Stimulated activated CD8-positive, alpha-beta memory T cell treated with anti-CD3 and anti-CD28 coated beads, Interleukin-2, amount 100 ng/mL, for 1 hour (primary cell): ENCODE measurements at places on chromosomes 3 and 15.

DNA sequence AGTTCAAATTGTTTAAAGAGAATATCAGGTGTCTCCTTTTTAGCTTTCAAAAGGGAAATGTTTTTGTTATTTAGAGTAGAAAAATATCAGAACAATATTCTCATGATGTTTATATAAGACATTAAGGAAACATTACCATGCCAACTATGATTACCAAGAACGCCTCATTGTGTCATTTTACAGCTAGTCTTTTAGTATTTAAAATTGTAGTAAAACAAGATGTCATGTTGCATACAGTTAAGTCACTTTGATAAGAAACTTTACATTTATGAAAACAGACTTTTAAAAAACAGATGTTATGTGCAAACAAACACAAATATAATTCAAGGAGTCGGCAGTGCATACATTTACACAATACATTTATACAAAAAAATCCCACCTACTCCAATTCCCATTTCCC is 4.4 kb downstream of the PLSCR4 start:
- DNase-seq, result no peak

DNA sequence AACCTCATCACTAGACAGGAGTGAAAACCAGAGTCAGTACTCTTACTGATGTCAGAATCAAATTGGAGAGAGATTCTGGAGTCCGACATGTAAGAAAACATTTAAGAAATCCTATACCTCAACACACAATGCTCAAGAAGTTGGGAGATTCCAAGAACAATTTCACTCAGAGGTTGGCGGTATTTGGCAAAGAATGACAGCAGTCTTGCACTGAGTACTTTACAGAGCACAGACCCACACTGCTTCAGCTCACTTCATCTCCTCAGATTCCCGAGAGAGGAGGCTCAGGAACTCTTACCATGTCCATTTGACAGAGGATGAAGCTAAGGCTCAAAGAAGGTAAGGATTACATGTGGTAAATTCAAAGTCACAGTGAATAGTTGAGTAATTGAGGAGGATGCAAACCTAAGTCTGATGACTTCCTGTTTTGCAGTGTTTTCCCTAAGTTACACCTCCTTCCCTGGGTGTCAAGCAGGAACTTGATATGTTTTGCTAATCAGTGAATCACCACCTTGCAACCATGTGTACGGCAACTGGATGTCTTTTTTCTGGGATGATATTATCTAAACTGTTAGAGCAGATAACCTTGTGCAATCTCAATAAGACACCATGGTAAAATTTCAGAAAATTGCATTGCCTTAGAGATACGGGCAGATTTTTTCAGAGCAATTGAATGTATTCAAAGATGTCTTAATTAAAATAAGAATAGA is 61.3 kb upstream of the MME start:
- no peak for DNase-seq

DNA sequence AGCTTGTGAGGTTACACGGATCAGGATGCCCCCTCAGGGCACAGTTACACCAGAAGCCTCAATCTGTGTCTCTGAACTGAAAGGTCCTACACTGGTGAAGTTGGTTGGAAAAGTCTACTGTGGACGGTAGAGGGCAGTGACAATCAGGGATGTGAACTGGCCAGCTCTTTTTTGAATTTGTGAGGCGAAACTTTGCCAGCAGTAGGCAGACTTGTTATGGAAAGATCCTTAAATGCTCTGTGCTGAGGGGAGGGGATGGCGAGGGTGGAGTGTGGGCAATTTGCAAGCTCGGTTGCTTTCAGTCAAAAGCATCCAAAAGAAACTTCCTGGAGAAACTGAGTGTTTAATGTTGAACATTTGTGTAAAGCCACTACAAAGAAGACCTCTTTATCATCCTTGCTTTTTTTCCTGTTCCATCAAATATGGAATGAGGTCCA is 127.4 kb upstream of the ABHD17C start:
- no peak for DNase-seq

- DNase-seq, result no peak
Observed at GRCh38 chr3:108511055-108511454, 659 bp upstream of the MYH15 start.

- no peak for DNase-seq
Observed at GRCh38 chr3:182393830-182394367, 399.4 kb upstream of the ATP11B start.

DNA sequence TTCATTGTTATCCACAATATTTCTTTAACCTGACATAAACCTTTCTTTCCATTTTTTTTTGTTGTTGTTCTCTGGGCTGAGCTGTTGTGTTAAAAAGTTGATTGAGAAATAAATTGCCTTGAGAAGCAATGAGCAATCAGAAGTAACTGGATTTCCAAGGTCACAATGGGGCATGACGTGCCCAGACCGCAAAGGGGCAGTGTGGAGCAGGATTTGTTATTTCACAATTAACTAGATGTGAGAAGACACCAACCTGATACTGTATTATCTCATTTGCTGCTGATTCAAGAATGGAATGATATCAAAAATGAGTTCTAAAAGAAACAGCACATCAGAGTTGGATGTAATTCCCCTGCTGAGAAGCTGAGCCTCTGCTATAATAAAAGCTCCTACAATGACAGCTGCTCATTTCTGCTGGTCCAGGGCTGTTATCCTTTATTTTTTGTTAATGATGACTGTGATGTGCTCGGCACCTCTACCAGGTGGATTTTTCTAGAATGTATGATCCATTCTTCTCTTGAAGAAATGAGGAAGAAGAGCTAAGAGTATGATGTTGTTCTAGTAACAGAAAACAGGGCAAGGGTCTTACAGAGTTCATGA is 28.1 kb downstream of the CPNE4 start:
- no peak for DNase-seq

DNA sequence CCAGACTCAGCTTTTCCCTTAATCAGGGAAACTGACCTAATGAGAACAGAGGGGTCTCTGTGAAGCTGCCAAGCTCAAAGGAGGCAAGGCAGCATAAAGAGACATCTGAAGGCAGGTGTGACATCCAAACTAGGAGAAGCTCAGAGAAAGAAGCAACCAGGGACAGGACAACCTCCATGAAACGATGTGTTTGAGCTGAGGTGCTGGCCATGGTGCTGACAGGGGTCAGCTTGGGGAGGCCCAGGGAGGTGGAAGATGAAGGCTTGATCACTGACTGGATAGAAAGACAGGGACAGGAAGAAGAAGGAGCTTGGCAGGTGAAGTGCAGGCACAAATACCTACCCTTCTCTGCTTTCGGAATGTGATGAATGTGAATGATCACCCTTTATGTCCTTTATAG is 179.5 kb upstream of the NSMCE3 start:
- DNase-seq, result no peak

GRCh38 chr3:45525146-45525919 is 69.2 kb upstream of the LIMD1 start:
- DNase-seq, result no peak

GRCh38 chr15:95536638-95537037 is 793.9 kb upstream of the NR2F2 start:
- no peak for DNase-seq

DNA sequence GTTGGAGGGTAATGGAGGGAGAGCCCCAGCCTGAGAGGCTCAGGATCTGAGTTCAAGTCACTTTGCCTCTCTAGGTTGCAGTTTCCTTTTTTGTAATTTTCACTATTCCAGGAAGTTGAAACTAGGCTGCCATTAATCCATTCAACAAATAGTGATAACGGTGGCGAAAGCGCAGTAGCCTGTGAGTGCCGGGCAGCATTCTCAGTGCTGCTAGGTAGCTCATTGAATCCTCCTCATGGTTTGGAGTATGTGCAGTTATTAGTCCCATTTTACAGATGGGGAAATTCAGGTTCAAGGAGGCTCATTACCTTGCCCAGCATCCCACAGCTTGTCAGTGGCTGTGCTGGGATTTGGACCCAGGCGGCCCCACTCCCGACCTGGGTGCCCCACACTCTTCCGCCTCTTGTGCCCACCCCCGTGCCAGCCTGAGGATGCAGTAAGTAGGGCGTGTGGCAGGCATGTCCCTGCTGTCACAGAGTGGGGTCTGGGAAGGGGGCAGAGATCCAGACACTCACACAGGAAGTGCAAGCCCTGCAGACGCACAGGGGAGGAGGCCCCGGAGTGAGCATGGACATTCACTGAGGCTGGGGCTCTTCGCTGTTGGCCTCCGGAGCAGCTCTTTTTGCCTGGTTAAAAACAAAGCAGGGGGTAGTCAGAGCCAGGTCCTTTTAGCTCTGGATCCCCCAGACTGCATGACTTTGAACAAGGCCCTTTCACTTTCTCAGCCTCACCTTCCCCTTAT is 58.8 kb downstream of the SLC6A6 start:
- DNase-seq, result no peak

- DNase-seq, result no peak
Observed at GRCh38 chr3:115436767-115437301, 186.5 kb upstream of the GAP43 start.

GRCh38 chr3:190616637-190617036 is 102.8 kb downstream of the IL1RAP start:
- DNase-seq, result no peak

DNA sequence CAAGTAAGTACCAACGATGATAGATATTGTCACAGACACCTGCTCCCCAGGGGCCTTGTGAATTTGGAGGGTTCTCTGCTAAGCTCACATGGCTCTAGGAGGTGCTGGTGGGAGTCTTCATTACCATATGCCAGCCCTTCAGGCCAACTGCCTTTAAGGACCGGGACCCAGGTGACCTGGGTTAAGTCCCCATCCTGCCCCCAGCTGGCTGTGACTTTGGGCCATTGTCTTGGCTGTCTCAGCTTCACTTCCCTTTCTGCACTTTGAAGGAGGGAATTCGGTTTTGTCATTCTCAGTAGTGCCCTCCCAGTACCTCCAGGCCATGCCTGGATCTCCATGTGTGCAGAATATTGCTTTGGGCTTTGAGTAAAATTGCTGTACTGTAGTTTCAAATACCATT is 72.8 kb upstream of the ACAD9 start:
- DNase-seq, result no peak

GRCh38 chr15:83767741-83768140 is 113.8 kb downstream of the ADAMTSL3 start:
- no peak for DNase-seq

- no peak for DNase-seq
Observed at GRCh38 chr3:47588587-47588986, 9.9 kb upstream of the CSPG5 start.

- DNase-seq, result no peak
Observed at GRCh38 chr15:49686599-49686998, 65.8 kb downstream of the DTWD1 start.

DNA sequence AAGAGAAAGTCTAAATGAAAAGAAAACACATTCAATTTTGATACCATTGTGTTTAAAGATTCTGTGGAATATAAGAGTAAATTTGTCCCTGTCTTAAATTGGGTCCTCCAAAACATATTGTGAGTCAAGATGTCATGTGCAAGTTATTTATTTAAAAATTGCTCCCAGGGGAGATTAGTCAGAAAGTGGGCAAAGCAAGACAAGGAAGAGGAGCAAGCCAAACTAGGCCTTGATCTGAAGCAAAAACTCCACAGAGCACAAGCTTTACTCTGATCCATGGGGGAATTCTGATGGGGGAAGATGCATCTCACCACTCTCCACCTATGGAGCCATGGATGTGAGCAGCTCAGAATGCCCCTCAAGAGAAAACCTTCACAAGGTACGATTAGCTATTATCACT is 342.8 kb upstream of the IL12A start:
- DNase-seq, result no peak

DNA sequence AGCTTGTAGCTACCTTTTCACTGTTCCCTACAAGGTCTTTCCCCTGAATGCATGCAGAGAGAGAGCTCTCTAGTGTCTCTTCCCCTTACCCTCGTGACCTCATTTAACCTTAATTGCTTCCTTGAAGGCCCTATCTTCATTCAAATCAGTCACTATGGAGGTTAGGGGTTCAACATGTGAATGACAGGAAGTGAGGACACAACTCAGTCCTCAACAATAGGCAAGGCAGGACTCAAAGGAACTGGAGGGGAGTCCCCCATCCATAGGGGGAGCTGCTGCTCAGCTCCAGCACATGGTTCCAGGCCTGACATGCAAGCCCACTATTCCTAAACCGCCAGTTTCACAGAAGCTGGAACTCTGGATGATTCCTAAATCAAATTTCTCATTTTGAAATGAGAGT is 33.8 kb upstream of the GYG1 start:
- DNase-seq, result no peak

DNA sequence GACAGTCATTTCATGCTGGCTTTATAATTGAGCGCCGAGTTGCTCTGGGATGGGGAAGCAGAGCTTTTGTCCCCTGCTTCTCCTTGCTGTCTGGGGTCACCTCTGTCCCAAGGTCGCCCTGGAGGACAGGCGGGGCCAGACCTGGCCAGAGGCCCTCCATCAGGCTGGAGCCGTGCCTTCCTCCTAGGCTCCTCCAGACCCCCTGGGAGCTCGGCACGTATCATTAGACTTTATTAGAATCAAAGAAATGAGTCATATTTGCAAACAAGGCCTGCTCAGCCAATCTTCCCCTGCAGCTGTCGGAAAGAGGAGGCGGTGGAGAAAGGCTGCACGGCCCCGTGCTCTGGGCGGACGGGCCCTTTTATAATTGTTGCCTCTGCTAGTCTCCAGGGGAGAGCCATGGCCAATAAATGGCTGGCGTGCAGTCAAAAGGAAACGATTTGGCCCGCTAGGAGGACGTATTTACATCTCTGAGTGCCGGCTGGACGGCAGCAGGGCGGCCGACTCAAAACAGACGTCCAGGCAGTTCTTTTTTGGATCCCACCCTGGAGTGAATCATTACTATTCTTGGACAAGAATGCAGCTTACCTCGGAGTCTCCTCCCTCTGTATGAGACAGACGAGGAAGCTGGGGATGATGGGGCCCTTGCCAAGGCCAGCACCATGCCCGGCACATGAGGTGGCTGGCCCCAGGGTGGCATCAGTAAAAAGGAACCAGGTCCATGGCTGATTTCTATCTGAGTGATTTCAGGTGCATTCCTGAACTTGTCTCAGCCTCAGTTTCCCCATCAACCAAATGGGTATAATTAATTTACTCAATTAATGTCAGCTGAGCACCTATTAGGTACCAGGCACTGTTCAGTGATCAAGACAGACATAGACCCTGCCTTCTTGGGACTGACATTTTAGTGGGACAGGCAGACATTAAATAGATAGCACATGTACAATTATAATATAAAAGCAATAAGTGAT is 50.6 kb downstream of the SLC6A6 start:
- DNase-seq, result no peak

DNA sequence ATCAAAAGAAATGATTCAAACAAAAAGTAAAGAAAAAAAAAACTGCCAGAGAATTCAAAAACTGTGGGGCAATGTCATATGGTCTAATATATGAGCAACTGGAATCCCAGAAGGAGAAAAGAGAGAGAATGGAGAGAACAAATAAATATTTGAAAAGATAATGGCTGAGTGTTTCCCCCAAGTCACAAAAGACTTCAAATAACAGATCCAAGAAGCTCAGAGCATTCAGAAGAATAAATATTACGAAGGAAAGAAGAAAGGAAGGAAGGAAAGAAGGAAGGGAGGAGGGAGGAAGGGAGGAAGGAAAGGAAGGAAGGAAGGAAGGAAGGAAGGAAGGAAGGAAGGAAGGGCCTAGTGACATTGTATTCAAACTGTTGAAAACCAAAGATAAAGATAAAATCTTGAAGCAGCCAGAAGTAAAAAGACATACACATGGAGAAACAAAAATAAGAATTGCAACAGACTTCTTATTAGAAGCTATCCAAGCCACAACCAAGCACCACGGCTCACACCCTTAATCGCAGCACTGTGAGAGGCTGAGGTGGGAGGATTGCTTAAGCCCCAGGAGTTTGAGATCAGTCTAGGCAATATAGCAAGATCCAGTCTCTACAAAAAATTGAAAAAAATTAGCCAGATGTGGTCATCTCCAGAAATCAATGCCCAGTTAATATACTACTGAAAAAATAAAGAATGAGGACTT is 118.9 kb upstream of the IGSF10 start:
- DNase-seq, result no peak
